ENCODE measurements at places on chromosomes 2 and 18. TPM values are rescaled to one million over a fixed set of nuclear protein-coding genes. Genes with fewer than 3 reads are reported as not detected.

DNA sequence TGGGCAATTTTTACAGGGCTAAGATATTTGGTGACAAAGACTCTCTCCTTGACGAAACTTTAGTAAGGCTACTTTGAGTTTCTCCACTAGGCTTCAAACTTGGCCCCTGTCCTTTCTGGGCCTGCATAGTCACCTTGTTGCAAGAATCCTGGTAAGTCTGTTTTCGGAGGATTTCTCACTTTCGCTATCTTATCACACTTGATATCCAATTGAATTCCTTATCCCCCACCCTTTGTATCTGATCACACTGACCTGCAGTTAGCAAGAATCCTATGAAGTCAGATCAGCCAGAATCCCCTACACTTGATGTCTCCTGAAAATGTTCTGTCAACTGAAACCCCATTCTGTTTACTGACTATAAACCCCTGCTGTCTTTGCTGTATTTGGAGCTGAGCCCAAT is 499.8 kb upstream of the GCFC2 start:
- no peaks in the 10 kb centered on the region for H3K27me3 ChIP-seq
- H3K27ac ChIP-seq, result no peak overlapping the region
- H3K4me1 ChIP-seq, result no peaks in the 10 kb centered on the region
- H3K4me3 ChIP-seq, result no peak overlapping the region
- DNase-seq, result no peak

DNA sequence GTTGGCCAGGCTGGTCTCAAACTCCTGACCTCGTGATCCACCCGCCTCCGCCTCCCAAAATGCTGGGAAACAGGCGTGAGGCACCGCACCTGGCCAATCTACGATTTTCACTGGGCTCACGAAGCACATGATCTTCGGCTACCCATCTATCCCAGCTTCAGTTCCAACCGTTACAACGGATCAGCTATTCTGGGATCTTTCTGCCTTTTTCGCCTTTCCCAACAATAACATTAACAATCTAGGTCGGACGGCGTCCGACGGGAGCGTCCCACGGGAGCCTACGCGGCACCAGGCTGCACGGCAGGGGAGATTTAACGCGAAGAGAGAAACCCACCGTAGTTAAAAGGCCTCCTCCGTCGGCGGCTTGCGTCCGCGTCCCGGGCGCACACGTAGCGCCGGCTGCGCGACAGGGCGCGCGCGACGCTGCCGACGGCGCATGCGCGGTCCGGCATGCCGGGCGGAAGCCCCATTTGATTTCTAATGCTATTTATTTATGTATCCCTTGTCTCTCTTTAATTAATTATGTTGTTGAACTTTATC is at the start of gene MSL3B:
Gene MSL3B, minus strand, starts transcription at position 394 of the 540 bp plus-strand sequence.
- DNase-seq, result peak; percentile 70
- no peaks in the 10 kb centered on the region for H3K36me3 ChIP-seq
- peak within 1 kb of the TSS; percentile 71 for H3K27ac ChIP-seq
- peak within 1 kb of the TSS; percentile 75 for H3K4me3 ChIP-seq

GRCh38 chr18:35142275-35142615 is 98.6 kb upstream of the ZNF397 start:
- no peaks in the 10 kb centered on the region for H3K4me1 ChIP-seq
- DNase-seq, result no peak

DNA sequence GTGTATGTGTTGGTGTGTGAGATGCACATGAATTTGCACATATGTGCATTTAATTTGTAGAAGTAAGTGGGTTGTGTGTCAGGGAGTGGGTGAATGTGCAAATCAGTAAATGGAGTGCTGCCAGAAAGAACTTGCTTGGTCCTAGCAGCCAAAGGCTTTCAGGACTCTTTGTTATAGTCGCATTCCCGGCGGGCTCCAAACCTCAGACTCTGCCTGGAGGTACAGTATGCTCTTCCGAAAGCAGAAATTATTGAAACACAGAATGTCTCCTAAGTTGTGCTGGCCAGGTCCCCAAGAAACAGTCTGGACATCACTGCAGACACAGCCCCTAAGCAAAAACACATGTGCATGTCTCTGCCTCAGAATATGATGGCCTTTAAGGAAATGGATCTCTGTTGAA is 232.4 kb downstream of the INSIG2 start:
- no peak for DNase-seq
- H3K4me3 ChIP-seq, result no peak overlapping the region
- no peaks in the 10 kb centered on the region for H3K4me1 ChIP-seq
- H3K27me3 ChIP-seq, result no peaks in the 10 kb centered on the region
- H3K36me3 ChIP-seq, result no peaks in the 10 kb centered on the region

DNA sequence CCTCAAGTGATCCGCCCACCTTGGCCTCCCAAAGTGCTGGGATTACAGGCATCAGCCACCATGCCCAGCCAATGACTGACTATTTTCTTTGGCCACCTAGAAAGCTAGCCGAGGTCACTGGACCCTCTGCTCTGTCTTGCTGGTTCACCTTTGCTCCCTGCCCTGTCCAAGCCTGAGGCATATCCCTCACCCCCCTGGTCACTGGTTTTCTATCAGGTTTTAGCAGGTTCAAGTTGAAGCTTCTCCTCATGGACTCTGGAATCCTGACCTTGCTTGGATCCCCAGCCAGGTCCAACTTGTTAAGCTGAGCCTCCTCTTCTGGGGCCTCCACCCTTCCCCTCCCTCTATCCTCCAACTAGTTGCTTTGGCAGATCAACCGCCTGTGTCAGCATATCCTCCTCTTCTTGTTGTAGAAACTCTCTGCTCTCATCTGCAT is 33.4 kb downstream of the PAX8 start:
- H3K36me3 ChIP-seq, result no peaks in the 10 kb centered on the region
- H3K27ac ChIP-seq, result no peak overlapping the region
- no peak overlapping the region for H3K4me3 ChIP-seq
- no peak for DNase-seq
- H3K4me1 ChIP-seq, result peaks cover 13% of the 10 kb centered on the region

The GALNT1 gene
- 337 TPM for total RNA-seq

The XIRP2 gene
- 0.66 TPM for total RNA-seq
